Fibroblast of skin of right biceps (primary cell): ENCODE measurements at places on chromosomes 7 and 10.

- no peak for DNase-seq
These were observed 117.5 kb downstream of the TRIL start for GRCh38 chr7:28840592-28840995.

DNA sequence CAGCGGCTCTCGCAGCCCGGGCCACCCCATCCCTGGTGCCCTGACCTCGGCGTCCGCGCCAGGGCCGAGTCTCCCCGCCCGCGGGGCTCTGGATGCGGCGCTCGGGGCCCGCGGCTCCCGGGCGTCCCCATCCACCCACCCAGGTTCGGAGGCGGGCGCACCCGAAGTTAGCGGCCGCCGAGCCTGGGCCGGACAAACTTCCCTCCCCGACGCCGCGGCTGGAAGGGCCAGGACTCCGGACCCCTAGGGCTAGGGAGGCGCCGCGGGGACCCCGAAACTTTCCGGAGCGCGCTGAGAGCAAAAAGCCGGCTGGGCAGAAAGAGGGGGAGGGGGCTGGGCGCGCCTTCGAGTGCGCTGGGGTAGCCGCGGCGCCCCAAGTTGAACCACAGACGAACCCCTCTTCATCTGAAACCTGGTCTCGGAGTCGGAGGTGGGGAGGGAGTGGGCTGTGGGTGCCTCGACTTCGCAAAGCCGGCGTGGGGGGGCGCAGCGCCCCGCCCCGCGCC lies 3.7 kb upstream of the ELFN1 start:
- peak; percentile 36 for DNase-seq

DNA sequence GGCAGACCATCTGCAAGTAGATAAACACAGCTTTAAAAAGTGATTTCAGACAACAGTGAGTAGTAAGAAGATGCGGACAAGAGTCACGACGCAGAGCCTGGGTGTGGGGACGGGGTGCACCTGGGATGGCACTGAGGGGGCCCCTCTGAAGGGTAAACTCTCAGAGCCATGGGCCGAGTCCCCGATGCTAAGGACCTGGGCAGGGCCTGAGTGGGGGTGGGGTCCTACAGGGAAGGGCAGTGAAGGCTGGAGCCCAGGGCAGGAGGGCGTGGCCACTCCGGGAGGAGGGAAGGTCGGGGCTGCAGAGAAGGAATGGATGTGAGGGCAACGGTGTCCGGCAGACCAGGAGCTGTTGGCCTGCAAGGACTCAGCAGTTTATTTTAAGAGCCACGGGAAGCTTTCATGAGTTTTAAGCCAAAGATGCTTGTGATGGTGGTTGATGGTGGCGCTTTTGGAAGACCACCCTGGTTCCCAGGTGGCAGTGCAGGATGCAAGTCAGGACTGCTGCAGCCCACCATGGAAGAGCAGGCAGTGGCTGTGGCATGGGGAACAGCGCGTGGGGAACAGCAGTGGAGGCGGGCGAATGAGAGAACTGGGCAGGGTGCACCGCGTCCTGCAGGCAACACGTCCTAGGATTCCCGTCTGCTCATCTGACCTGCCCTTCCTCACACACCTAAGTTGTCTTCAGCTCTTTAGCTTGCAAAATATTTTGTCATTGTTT lies 296.8 kb downstream of the DNAJB6 start:
- DNase-seq = no peak

DNA sequence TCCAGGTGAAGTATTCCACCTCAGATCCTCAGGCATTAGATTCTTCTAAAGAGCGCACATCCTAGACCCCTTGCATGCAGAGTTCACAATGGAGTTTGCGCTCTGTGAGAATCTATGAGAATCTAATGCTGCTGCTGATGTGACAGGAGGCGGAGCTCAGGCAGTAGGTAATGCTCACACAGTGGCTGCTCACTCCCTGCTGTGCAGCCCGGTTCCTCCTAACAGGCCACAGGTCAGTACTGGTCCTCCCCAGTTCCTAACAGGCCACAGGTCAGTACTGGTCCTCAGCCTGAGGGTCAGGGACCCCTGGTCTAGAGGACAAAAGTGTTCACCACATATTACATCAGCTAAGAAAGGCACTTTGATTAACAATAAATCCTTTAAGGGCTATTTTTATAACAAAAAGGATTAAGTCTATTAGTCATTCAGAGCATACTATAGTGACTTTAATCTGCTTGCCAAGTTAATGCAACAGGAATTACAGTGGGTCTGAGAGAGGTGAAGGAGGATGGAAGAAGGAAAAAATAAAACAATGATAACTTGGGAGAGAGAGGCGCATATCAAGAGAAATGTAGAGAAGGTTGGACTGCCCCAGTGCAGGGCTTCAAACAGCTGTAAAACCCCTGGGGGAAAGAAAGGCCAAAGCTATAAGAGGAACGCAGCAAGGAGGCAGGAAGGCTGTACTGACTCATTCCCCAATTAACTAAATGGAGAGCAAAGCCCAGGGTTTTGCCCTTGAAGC lies 49.2 kb downstream of the CUL2 start:
- DNase-seq = peak; percentile 76

- DNase-seq = peak; percentile 38
These were observed 85.8 kb downstream of the GSAP start for GRCh38 chr7:77330169-77330882.

DNA sequence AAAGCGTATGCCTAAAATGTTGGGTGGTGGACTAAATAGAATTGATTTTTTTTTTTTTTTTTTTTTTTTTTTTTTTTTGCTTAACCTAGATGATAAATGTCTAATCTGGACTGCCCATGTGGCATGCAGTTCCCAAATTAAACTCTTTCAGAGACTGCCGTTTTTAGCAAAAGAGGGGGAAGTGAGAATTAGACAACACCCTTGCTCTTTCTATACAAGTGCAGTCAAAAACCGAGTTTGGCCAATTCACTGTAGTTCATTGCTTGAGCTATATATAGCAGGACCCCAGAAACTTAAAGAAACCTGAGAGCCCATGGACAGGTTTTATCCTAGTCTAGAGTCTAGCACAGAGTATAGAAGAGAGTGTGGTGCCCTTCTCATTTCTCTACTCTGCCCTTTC lies 141.9 kb downstream of the GRM3 start:
- no peak for DNase-seq

GRCh38 chr10:49164559-49165188 lies 23.5 kb downstream of the TMEM273 start:
- DNase-seq = peak; percentile 48

DNA sequence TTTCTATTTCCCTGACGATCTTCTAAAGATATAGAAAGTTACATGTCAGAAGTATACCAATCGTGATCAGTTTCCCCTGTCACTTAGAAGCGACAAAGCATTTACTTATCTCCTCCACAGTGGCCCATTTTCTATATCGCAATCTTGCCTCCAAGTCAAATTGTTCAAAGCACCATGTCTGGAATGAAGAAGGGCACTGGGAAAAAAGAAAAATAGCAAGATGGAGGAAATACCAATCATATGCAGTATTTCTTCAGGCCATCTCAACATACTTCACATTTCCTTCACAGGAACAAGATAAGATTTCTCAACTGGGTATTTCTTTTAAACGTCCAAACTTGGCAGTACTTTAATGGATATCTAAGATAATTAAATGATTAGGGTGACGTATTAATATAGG lies 63.3 kb upstream of the IL6 start:
- no peak for DNase-seq

DNA sequence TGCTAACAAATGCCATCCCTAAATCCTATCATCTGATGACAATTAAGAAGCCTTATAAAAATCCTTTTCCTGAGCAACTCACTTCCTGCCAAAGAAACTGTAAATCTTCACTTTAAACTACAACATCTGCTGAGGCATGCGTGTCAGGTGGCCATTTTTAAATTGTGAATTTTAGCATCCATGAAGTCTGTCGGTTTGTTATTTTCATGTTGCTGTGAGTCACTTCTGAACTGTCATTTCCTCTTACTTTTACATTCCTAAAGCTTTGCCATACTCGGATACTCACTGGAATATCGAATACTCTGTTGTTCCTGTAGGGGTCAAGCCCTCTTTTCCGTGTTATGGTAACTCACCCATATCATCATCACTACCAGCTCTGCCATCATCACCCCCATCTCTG lies 34.3 kb upstream of the TMEM26 start:
- DNase-seq = peak; percentile 83

DNA sequence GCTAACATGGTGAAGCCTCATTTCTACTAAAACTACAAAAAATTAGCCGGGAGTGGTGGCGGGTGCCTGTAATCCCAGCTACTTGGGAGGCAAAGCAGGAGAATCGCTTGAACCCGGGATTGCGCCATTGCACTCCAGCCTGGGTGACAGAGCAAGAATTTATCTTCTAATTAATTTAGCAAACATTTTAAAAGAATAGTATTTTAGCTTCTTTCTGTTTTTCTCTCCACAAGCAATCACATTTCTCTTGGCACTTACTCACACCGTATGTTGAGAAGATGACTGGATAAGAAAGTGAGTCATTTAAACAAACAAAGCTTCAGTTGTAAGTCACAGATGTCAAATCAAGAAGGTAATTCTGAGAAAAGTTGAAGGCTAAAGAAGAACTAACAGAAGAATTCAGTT lies 264.0 kb downstream of the ARL4A start:
- DNase-seq = peak; percentile 72

GRCh38 chr7:147664541-147664940 lies 926.0 kb upstream of the C7orf33 start:
- DNase-seq = no peak

DNA sequence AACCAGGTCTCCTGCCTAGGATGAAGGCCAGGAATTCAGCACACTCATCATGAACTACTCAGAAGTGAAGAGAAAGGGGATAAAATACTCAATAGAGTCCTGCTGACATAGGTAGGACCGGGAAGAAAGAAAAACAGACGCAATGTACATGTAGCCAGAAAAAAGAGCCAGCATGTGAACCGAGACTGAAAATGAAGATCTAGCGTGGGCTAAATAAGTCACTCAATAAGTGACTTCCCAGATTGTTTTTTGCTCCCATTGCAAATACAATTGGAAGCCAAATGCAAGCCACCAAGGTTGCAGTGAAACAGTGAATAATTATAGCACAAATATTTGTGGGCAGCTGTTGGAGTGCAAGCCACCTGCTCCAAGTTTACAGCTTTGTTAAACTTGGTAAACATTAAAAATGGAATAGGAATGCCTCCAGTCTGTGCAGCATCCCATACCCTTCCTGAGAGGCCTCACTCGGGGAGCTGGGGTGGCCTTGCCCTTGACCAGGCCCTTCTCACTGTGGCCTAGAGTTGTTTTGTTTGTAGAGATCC lies 34.7 kb upstream of the HPS1 start:
- DNase-seq = no peak

GRCh38 chr7:44372560-44373417 lies 47.4 kb upstream of the CAMK2B start:
- peak; percentile 35 for DNase-seq

DNA sequence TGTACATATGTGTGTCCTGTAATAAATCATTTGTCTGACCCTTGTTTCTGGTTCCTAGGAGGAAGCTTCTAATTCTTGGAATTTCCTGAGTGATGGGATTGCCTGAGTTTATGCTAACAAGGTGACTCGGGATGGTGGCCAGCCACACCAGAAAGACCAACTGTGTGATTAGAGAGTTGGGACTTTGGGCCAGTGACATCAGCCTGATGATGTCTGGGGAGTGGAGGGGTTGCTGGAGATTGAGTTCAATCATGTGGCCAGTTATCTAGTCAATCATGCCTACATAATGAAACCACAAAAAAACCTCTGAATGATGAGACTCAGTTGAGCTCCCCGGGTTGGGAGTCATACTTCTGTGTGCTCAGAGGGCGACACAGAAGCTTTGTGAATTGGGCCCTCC lies 23.5 kb upstream of the CARD11 start:
- DNase-seq = no peak

DNA sequence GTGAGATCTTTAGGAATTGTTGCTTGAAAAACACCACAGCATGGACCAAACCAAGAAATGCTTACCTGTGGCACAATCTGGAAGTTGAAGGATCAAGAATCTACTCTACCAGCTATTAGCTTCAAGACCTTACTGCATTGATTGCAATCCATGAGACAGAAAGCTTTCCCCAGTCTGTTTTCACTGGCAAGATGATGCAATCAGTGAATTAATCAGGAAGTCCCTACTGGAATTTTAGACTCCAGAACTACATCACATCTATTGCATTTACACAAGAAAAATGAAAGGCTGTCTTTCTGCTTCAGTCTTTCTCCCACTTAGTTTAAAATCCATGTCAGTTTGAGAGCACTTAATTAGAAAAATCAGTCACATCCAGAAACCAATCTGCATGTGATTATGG lies 191.7 kb downstream of the TFEC start:
- peak; percentile 49 for DNase-seq

GRCh38 chr7:80330434-80330833 lies 181.4 kb downstream of the GNAT3 start:
- peak; percentile 87 for DNase-seq

- no peak for DNase-seq
These were observed 3.9 kb downstream of the PPP1R17 start for GRCh38 chr7:31690935-31691334.
